ENCODE measurements at places on chromosomes 7 and 10. TPM values are rescaled to one million over a fixed set of nuclear protein-coding genes. Genes with fewer than 3 reads are reported as not detected.

PAPSS2 gene
- total RNA-seq: 82.8 TPM

DIP2C gene
- 12.3 TPM for total RNA-seq

NKX1-2 gene
- not detected for total RNA-seq

WASHC2A gene
- 67.8 TPM for total RNA-seq

PAX4 gene
- not detected for total RNA-seq

GCK gene
- total RNA-seq: 3.2 TPM

MRC1 gene
- not detected for total RNA-seq

TSPAN13 gene
- 1.8 TPM for total RNA-seq

CYP3A7 gene
- 1.1 TPM for total RNA-seq

INHBA gene
- total RNA-seq: 7.9 TPM

Measured in bronchial smooth muscle cell (primary cell).